ENCODE measurements at places on chromosomes 12 and 14. TPM values are rescaled to one million over a fixed set of nuclear protein-coding genes. Genes with fewer than 3 reads are reported as not detected.

Gene DAO
- total RNA-seq, result not detected

Gene AHNAK2
- not detected for total RNA-seq

Gene MED6
- 90.4 TPM for total RNA-seq

Gene YEATS4
- 36.7 TPM for total RNA-seq

Gene TAS2R7
- total RNA-seq, result not detected

Gene TOMM20L
- total RNA-seq, result not detected

Gene KRT80
- total RNA-seq, result not detected

Gene PRB2
- not detected for total RNA-seq

Gene CABP1
- not detected for total RNA-seq

Gene DEGS2
- total RNA-seq, result 0.30 TPM

Gene WNT1
- 2.3 TPM for total RNA-seq

Gene HOXC9
- not detected for total RNA-seq

Gene ADAM21
- not detected for total RNA-seq

Gene GPRC5D
- not detected for total RNA-seq

Gene GCH1
- total RNA-seq, result 46.0 TPM

Gene CLIP1
- total RNA-seq, result 81.1 TPM

Gene RTL1
- not detected for total RNA-seq

Gene P2RX7
- total RNA-seq, result 10.4 TPM

Gene ERP27
- total RNA-seq, result 9.9 TPM

Gene AJUBA
- total RNA-seq, result 1.3 TPM

Gene KRT5
- not detected for total RNA-seq

Gene SLC15A5
- total RNA-seq, result not detected

Gene SOX5
- total RNA-seq, result 1.4 TPM

Gene ACADS
- total RNA-seq, result 10.8 TPM

Gene CFAP73
- not detected for total RNA-seq

Gene PIWIL1
- not detected for total RNA-seq

Gene ACAD10
- 25.1 TPM for total RNA-seq

All from T-helper 17 cell (primary cell).